ENCODE measurements at places on chromosomes 2 and 18. TPM values are rescaled to one million over a fixed set of nuclear protein-coding genes. Genes with fewer than 3 reads are reported as not detected.
A peak's percentile ranks its signal among the peaks of the same experiment; 100 is the strongest.

The TCF23 gene
- total RNA-seq = not detected

The NYAP2 gene
- total RNA-seq = 0.30 TPM

The NAT8 gene
- not detected for total RNA-seq

The VAMP8 gene
- 124 TPM for total RNA-seq

The TCF7L1 gene
- 2.3 TPM for total RNA-seq

The PDCD1 gene
- total RNA-seq = not detected

The TSHZ1 gene
- 6.5 TPM for total RNA-seq

The PRKAG3 gene
- total RNA-seq = not detected

The CBLN2 gene
- not detected for total RNA-seq

The CCDC141 gene
- not detected for total RNA-seq

The AGXT gene
- total RNA-seq = not detected

- H3K27me3 ChIP-seq = peaks cover 77% of the 10 kb centered on the region
- H3K27ac ChIP-seq = no peak overlapping the region
- no peaks in the 10 kb centered on the region for H3K36me3 ChIP-seq
- H3K4me3 ChIP-seq = no peak overlapping the region
- H3K4me1 ChIP-seq = no peaks in the 10 kb centered on the region
Measured at GRCh38 chr2:23293063-23293462, 91.9 kb upstream of the KLHL29 start.

GRCh38 chr18:79356435-79356834, 39.3 kb upstream of the NFATC1 start:
- H3K4me3 ChIP-seq = no peak overlapping the region
- no peaks in the 10 kb centered on the region for H3K36me3 ChIP-seq
- H3K27ac ChIP-seq = no peak overlapping the region
- DNase-seq = no peak
- no peaks in the 10 kb centered on the region for H3K4me1 ChIP-seq
- no peaks in the 10 kb centered on the region for H3K27me3 ChIP-seq

- H3K4me1 ChIP-seq = peaks cover 70% of the 10 kb centered on the region
- DNase-seq = peak; percentile 77
Measured at GRCh38 chr2:19538411-19538963, 180.1 kb upstream of the OSR1 start.

DNA sequence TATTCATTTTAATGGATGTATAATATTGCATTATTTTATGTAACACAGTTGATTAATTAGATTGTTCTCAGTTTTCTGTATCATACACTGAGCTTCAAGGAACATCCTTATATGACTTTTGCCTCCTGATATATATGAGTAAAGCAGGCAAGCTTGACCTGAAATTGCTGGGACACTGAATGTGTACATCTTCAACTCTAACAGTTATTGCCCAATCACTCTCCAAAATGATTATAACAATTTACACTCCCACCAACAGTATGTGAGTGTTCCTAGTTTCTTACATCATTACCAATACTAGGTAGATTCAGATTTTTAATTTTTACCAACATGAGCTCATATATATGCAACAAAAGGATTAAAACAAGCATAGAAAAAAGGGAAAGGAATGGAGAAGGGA, 379.4 kb downstream of the SETBP1 start:
- no peak overlapping the region for H3K4me3 ChIP-seq
- H3K27ac ChIP-seq = no peak overlapping the region
- H3K4me1 ChIP-seq = peaks cover 7% of the 10 kb centered on the region
- H3K27me3 ChIP-seq = no peaks in the 10 kb centered on the region
- DNase-seq = no peak

DNA sequence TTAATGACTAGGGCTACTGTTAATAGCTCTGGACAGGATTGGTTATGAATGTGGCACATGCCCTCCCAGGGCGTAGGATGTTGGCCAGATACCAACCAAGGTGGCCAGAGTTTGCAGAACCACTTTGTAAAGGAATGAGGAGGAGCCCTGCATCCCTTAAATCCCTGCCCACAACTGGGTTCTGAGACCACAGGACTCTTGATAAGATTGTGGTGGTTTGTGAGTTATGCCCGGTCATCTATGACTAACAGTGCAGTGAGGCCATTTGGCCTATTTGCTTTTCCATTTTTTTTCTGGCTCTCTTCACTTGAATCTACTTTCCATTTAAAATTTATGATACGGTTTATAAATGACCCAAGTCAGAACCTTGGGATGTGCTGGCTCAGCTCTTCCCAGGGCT, 294.5 kb downstream of the PRKCE start:
- peak; percentile 98 for DNase-seq
- no peak overlapping the region for H3K4me3 ChIP-seq
- no peaks in the 10 kb centered on the region for H3K36me3 ChIP-seq
- H3K27me3 ChIP-seq = no peaks in the 10 kb centered on the region
- H3K4me1 ChIP-seq = peaks cover 44% of the 10 kb centered on the region

DNA sequence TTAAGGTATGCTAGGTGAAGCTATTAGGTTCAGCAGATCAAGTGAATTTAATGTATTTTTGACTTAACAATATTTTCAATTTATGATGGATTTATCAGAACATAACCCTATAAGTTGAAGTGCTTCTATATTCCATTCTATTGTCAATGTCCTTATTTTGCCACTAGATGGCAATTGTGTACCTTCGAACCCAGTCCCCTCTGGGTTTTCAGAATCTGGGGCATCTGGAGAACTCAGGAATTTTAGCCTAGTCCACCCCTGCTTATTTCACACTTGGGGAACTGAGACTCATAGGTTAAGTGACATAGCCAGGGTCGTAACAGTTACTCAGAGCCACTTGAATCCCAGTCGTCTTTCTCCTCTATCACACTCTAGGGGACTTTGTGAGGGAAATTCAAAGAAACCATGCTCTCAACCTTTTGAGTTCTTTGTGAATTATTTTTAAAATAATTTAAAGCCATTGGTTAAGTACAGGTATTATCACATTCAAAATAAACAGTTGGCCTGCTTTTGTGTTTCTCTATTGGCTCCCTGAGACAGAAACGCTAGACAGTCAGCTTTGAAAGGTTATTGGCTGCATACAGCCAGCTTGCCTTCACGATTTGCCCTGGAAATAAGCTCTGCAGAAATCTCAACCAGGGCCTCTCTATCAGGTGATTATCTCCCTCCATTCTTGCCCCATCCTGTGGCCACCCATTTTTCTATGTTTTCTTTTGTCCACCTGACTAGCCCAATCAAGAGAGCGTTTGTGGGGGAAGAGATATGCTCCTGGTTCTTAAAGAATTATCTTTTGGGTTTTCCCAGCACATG, 145.0 kb downstream of the TTC27 start:
- no peaks in the 10 kb centered on the region for H3K27me3 ChIP-seq
- H3K4me3 ChIP-seq = no peak overlapping the region
- H3K4me1 ChIP-seq = no peaks in the 10 kb centered on the region
- no peak overlapping the region for H3K27ac ChIP-seq
- DNase-seq = peak; percentile 5

- no peaks in the 10 kb centered on the region for H3K36me3 ChIP-seq
- no peak overlapping the region for H3K4me3 ChIP-seq
- no peak for DNase-seq
- no peak overlapping the region for H3K27ac ChIP-seq
- no peaks in the 10 kb centered on the region for H3K4me1 ChIP-seq
Measured at GRCh38 chr18:64398320-64398719, 249.4 kb upstream of the LINC00305 start.

GRCh38 chr2:166539340-166540162, 45.5 kb upstream of the SCN7A start:
- H3K4me1 ChIP-seq = no peaks in the 10 kb centered on the region
- no peak overlapping the region for H3K4me3 ChIP-seq
- H3K36me3 ChIP-seq = no peaks in the 10 kb centered on the region
- H3K27me3 ChIP-seq = no peaks in the 10 kb centered on the region
- no peak overlapping the region for H3K27ac ChIP-seq

DNA sequence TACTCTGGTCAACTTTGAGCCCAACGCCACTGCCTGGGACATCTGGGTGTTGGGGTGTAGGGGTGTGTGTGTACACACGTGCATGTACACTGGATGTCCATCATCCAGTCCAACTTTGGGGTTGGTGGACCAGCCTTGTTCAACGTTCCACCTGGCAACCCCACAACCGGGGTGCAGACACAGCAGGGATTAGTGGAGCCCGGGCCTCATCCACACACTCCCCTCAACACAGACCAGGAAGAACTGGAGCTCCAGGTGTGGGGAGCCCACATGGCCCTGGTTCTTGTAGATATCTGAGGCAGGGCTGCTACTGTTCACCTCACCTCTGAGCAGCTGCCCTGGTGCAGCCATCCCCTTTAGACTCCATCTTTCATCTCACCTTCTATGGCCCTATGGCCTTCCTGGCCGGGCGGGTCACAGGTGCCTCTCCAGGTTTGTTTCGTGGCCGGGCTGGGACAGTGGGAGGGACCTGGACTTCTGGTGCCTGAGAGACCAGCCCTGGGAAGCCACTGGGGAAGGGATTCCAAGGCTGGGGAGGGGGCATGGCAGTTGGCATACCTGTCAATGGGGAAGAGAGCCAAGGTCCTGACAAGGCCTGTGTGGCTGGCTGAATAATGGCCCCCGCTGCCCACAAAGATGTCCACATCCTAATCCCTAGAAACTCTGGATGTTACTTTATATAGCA, 7.5 kb downstream of the NEU2 start:
- no peaks in the 10 kb centered on the region for H3K36me3 ChIP-seq
- no peaks in the 10 kb centered on the region for H3K27me3 ChIP-seq
- H3K4me3 ChIP-seq = no peak overlapping the region
- H3K4me1 ChIP-seq = peaks cover 19% of the 10 kb centered on the region
- H3K27ac ChIP-seq = no peak overlapping the region
- no peak for DNase-seq

DNA sequence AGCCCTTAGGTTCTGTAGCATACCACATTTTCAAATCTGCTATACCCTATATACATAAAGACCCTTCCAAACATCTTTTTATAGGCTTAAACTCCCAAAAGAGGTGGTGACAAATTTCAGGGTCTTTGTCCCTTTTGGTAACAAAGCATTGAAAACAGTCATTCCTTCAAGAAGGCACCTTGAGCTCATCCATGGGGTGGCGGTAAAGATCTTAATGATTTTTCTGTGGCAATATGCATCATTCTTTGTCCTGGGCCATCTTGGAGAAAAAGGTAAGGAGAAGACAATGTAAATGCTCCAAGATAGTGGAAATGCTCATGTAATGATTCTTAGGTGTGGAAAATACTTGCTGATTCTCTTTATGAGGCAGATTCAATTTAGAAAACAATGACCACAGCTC, 890.5 kb downstream of the CNTNAP5 start:
- H3K4me1 ChIP-seq = no peaks in the 10 kb centered on the region
- H3K27ac ChIP-seq = no peak overlapping the region
- no peaks in the 10 kb centered on the region for H3K36me3 ChIP-seq
- DNase-seq = no peak
- no peaks in the 10 kb centered on the region for H3K27me3 ChIP-seq

DNA sequence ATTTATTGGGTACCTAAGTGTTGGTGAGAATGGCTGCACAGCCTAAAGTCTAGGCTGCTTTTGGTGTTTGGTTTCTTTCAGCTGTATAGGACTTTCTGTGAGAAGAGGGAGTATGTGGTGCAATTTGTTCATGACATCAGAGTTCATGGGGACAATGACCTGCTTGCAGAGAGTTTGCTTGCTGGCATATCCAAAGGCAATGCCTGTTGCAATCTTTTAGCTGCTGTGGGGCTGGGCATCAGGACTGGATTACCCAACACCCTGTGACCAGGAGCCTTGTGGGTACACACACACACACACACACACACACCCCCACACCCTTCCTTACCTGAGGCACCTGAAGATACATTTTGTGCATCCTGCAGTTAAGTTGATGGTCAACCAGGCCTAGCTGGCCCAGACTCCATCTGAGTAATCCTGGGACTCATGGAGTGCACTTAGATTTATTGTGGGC, 68.4 kb downstream of the LIPG start:
- H3K4me1 ChIP-seq = peaks cover 45% of the 10 kb centered on the region
- H3K4me3 ChIP-seq = no peak overlapping the region
- peak; percentile 90 for DNase-seq
- no peaks in the 10 kb centered on the region for H3K27me3 ChIP-seq
- H3K36me3 ChIP-seq = no peaks in the 10 kb centered on the region

DNA sequence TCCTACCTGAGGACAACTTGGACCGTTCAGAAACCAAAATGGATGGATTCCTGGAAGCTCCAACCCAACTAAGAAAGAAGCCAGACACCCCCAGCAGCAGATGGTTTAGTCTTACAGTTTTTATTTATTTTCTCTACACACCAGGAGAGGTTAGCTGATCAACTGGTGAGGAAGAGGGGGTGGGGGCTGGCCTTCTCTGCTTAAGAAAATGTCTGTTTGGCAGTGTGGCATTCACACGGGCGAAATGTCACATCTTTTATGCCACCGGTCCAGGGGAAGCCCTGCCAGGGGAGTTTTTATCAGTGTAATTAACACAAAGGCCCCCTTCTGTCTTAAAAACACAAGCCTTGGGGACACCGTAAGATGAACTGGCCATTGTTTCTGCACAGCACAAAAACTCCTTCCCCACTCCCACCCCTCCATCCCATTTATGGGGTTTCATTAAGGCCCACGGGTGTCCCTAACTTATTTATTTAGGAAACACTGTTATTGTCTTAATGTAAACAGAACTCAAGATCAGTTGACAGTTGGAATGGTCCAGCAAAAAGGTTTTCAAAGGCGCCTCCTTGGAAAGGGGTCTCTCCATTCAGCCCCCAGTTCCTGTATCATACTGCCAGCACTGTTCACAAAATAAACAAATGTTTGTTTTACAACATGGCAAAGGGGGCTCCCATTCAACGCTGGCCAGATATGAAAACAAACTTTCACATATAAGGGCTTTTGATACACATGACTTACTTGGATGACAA, 217.0 kb downstream of the C1D start:
- H3K4me1 ChIP-seq = peaks cover 7% of the 10 kb centered on the region
- H3K27me3 ChIP-seq = 0 out of 2 replicates have a peak, but pooled peaks cover 4% of the 10 kb centered on the region
- H3K36me3 ChIP-seq = no peaks in the 10 kb centered on the region
- no peak for DNase-seq

GRCh38 chr2:235204948-235205347, 253.1 kb downstream of the SH3BP4 start:
- no peaks in the 10 kb centered on the region for H3K4me1 ChIP-seq
- H3K27me3 ChIP-seq = no peaks in the 10 kb centered on the region
- H3K27ac ChIP-seq = no peak overlapping the region
- H3K4me3 ChIP-seq = no peak overlapping the region
- no peaks in the 10 kb centered on the region for H3K36me3 ChIP-seq

DNA sequence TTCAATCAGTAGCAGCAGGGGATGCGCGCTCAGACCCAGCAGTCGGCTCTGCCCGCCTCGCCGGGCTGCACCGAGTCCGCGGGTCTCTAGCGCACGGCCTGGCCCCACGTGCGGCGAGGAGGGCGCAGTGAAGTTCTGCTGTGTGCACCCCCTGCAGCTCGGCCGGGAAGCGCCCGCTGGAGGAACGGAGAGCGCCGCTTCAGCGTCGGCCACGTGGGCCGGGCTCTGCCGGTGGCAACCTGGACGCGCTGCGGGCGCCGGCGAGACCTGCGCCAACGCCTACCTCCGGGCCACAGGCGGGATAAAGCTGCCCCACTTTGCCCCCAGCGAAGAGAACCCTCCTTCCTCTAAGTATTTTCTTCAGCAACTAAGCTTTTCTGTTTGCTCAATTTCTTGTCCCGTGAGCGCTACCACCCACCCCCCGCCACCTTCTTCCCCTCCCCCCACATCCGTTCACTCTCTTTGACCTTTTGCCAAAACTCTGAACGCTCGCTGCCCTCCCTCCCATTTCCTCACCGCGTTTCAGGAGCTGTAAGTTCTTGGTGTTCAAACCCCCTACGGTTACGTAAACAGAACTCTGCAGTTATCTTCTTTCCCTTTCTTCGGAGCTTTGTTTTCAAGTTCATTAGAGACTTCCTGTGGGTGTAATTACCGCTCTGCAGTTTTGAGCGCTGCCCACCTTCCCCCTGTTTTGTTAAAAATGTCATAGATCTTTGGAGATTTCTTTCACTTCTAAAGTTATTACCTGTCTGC, 42.6 kb upstream of the EDAR start:
- DNase-seq = no peak
- no peak overlapping the region for H3K27ac ChIP-seq
- H3K4me1 ChIP-seq = no peaks in the 10 kb centered on the region
- H3K36me3 ChIP-seq = no peaks in the 10 kb centered on the region
- H3K27me3 ChIP-seq = no peaks in the 10 kb centered on the region
- no peak overlapping the region for H3K4me3 ChIP-seq
